ENCODE measurements at places on chromosomes 12 and 14. TPM values are rescaled to one million over a fixed set of nuclear protein-coding genes. Genes with fewer than 3 reads are reported as not detected.

The RFX4 gene
- total RNA-seq = not detected

The FBRSL1 gene
- total RNA-seq = 22.5 TPM

The TMCC3 gene
- total RNA-seq = 0.12 TPM

The KRT85 gene
- not detected for total RNA-seq

The SDSL gene
- 12.9 TPM for total RNA-seq

The GUCY2C gene
- not detected for total RNA-seq

The PZP gene
- not detected for total RNA-seq

The INF2 gene
- 93.1 TPM for total RNA-seq

The SIRT4 gene
- total RNA-seq = 1.4 TPM

The RABGGTA gene
- 14.7 TPM for total RNA-seq

The RASAL1 gene
- not detected for total RNA-seq

The ADCY4 gene
- total RNA-seq = 0.05 TPM

The GNG2 gene
- total RNA-seq = 8.5 TPM

The CMA1 gene
- not detected for total RNA-seq

The ANO4 gene
- 0.17 TPM for total RNA-seq

The AKAP3 gene
- 0.14 TPM for total RNA-seq

The DNAH10 gene
- total RNA-seq = 0.09 TPM

The MUCL1 gene
- not detected for total RNA-seq

The TSPAN11 gene
- not detected for total RNA-seq

The SCNN1A gene
- total RNA-seq = 2.9 TPM

The OTUB2 gene
- 0.53 TPM for total RNA-seq

The STON2 gene
- 1.6 TPM for total RNA-seq

The EPS8 gene
- total RNA-seq = 38.9 TPM

The RACGAP1 gene
- total RNA-seq = 147 TPM

The TOMM20L gene
- not detected for total RNA-seq

The ATF7 gene
- 3.9 TPM for total RNA-seq
